NCI-H1417 treated with DMSO at 0.1 percent for 48 hours (cell line): ENCODE measurements at places on chromosomes 2 and 18.
A peak's percentile ranks its signal among the peaks of the same experiment; 100 is the strongest.

- no peak for DNase-seq
Measured at GRCh38 chr2:185006481-185006880, 408.2 kb downstream of the ZNF804A start.

DNA sequence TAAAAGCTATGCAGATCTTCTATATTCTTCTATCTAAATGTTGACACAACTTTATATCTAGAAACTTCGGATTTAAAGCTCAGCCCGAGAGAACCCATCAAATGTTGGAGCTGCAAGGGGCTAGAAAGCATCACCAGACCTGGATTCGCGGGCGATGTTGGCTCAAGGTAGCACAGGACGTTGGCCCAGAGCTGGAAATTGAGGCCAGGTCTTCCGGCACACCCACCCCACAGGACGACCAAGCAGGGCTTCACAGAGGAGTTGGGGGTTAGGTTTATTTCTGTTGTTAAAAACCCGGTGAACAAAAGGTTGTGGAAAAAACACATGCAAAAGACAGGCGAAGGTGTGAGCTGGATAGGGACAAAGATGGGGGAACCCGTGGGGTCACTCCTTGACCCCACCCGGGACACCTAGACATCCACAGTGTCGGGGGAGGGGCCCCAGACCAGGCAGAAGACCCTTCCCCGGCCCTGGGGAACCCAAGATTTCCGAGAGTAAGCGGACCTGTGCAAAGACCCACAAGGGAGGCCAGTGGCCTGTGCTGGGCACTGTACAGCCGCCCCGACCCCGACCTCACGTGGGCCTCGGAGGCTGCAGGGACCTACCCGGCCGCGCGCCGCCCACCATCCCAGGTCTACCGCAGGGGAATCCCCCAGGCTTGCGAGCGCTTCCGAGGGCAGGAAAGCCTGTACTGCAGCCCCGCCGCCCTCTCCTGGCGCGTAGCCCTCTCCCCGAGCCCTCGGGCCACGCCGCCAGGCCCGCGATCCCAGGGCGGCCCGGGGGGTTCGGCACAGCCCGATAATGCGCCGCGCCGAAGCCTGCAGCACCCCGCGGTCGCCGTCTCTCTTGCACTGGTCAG, 1.8 kb upstream of the AGBL5 start:
- DNase-seq = no peak

DNA sequence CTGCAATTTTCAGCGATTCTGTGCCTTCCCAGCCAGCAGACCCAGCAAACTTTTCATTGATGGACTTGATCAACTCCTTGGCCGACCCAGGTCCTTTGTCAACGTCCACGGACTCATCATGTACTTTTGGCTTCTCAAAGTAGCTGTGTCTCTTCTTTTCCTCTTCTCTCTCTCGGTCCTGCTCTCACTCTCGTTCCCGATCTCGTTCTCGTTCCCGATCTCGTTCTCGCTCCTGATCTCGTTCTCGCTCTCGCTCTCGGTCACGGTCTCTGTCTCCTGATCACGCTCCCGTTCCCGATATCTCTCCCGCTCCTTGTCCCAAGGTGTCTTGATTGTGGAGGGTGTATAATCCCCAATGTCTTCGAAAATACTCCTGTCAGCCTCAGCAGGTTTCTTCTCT, 219.5 kb upstream of the FANCL start:
- DNase-seq = no peak

DNA sequence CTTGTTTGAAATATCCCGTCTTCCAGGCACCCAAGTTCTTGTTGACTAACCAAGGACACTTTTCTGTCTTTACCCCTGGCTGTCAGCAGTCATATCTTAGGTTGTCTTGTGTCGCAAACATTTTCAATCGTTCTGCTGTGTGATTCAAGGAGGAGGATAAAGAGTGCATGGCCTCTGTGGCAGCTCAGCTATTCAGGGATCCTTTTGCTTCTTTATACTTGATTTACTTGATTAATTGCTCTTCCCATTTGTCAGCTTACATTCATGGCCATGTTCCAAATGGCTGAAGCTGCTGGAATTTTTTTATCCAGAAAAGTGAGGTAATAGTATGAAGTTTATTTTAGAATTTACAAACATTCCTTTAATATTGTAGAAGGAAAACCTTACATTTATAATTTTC, 97.3 kb upstream of the FZD5 start:
- DNase-seq = no peak

- peak; percentile 70 for DNase-seq
Measured at GRCh38 chr2:18777250-18777812, 188.0 kb upstream of the NT5C1B start.

DNA sequence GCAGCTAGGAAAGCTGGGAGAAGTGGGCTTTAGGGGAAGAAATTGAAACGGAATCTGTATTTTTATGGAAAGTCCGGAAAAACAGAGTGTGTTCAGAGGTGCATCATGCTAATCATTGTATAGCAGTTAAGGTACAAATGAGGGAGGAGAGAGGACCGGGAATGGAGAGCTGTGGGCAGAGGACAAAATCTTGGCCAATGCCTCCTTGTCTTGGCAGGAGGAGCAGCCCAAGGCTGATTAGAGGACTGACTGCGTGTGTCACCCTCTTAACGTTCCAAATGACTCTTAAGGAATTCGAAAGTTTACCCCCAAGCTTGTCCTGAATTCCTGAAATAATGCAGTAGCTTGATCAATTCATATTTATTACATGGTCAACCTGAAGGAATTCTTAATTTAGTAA, 81.0 kb downstream of the ZNF236 start:
- no peak for DNase-seq

DNA sequence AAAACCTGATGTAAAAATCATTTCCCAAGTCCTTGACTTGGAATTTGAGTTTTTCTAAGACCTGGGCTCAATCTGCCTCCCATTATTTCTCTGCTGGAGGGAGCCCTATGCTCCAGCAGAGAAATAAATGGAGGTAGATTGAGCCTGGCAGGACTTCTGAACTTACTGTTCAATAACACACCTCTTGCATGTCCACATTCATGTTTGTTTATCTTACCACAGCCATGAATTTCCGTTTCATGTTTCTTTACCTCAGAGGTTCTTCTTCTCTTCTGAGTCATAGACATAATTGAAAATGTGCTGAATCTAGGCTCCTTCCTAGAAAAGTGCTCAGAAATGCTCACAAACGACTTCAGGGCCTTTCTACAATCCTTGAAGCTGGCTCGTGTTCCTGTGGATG, 170.8 kb downstream of the PMAIP1 start:
- no peak for DNase-seq

GRCh38 chr2:205805136-205805535, 122.8 kb downstream of the NRP2 start:
- DNase-seq = no peak

DNA sequence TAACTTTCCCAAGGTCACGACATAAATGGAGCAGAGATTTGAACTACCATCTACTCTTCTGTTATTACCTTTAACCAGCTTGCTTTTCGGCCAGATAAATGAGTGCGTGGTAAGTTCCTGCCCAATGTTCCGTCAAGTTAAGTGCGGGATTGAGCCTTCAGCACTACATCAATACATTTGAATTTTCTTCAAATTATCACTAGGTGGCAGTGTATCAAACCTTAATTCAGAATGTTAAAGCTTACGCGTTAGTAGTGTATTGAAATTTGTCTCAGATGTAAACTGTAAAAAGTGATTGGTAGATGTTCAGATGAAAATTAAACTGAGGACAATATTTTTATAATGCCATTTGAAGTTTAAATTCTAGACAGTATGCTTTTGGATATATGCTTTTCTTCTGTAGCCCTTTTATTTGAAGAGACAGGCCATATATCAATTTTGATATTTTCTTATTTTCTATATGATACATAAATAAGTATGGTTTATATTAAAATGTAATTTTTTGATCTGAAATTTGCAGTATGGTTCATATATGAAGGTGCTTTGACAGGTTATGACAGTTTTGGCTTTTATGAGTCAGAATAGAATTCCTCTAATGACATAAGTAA, 681.3 kb downstream of the ADCYAP1 start:
- DNase-seq = peak; percentile 11

GRCh38 chr2:12097859-12098258, 351.4 kb downstream of the LPIN1 start:
- DNase-seq = no peak

DNA sequence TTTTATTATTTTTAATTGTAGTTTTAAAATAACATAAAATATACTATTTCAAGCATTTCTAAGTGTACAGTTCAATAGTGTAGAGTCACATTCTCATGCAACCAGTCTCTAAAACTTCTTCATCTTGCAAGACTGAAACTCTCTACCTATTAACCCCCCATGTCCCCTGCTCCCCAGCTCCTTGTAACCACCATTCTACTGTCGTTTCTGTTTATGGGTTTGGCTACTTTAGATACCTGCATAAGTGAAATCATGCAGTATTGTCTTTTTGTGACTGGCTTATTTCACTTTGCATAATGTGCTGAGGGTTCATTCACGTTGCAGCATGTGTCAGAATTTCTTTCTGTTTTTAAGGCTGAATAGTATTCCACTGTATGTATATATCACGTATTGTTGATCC, 139.4 kb downstream of the SMAD7 start:
- DNase-seq = no peak

DNA sequence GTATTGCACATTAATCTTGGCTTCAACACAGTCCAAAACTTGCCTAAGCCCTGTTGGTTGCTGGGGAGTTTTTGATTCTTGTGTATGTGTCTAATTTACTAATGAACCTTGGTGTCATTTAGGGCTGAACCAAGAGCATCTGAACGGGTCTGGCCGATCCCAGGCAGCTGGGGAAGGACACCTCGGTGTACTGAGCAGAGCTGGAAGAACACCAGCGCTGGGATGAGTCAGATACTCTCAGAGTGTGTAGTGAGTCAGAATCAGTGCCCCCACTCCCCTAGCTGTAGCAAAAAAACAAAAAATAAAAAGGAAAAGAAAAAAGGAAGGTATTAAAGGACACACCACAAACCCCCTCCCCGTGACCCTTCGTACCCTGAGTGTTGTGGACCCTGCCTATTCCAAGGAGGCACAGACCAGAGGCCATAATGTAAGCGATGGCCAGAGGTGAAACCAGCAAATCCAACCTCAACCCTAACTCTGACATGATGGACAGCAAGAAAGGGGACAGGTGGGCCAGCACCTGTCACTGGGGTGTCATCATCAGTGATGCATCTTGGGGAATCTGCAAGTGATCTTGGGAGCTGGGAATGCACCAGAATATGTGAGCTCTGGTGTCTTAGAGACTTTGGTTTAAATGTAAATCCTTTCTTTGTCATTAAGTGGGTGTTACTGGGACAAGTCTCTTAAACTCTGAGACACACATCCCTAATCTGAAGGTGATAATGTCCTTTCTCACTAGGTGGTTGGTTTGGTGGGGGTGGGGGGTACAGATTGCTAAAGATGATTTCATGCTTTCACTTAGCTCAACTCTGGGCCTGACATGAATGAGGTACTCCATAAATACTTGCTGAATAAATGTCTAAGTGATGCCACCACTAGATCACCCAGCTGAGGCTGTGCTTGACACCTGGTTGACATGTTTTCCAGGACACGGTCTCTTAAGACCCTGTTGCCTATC, 34.2 kb upstream of the NCOA1 start:
- DNase-seq = no peak
